Effector CD8-positive, alpha-beta T cell (primary cell): ENCODE measurements at places on chromosomes 5 and 9.

DNA sequence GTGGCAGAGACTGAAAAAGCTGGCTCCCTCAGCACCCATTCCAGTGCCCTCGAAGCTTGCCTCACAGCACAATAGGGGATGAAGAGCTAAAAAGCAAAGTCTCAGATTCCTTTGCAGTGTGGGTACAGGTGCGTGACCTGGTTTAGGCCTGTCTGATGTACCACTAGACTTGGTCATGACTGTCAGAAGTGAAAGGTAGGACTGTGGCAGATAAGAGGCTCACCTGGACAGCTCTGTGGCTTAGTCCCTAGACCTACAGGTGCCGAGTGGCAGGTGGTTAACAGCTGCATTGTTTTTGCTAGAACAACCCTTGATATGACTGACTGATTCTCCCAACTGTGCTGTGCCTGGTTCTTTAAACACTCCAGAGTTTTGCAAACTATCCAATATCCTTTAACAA, 14.7 kb upstream of the SFXN1 start:
- no peak for DNase-seq

DNA sequence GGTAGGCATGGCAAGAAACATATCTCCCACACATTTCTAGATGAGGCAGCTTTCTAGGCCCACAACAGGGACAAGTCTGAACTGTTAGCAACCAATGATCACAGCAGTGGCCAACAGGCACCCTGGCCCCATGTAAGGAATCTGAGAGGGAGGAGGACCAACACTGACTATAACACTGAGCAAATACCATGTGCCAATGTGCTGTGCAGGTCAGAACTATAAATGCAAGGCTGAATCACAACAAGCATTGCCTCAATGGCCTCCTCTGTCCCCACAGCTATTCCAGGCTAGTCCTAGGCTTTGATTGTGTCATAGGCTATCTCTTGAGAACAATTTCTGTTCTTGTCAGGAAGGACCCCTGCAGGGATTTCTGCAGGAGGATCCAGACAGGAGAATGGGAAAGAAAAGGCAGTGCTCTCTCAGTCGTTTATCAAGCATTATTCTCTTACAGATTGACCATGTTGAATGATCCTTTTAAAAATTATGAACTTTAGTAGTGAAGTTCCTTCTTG, 221.2 kb downstream of the TLE1 start:
- no peak for DNase-seq

- no peak for DNase-seq
Observed at GRCh38 chr5:15798006-15798405, 298.0 kb downstream of the FBXL7 start.

DNA sequence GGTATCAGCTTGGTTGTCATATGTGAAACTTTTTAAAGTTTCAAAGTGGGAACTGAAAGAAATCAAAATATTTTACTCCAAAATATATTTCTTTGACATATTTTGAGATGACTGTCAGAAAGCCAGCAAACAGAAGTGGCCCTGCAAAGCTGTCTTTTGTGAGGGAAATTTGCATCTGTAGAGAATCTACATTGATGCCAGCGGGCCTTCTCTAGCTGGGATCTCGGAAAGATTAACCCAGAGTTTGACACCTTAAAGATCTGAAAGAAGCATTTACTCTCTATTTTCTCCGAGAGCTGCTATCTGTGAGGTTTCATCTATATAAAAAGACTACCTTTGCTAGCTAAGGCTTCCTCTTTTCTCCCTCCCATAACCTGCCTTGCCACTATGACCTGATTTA, 303.6 kb downstream of the FBXL17 start:
- DNase-seq: no peak

DNA sequence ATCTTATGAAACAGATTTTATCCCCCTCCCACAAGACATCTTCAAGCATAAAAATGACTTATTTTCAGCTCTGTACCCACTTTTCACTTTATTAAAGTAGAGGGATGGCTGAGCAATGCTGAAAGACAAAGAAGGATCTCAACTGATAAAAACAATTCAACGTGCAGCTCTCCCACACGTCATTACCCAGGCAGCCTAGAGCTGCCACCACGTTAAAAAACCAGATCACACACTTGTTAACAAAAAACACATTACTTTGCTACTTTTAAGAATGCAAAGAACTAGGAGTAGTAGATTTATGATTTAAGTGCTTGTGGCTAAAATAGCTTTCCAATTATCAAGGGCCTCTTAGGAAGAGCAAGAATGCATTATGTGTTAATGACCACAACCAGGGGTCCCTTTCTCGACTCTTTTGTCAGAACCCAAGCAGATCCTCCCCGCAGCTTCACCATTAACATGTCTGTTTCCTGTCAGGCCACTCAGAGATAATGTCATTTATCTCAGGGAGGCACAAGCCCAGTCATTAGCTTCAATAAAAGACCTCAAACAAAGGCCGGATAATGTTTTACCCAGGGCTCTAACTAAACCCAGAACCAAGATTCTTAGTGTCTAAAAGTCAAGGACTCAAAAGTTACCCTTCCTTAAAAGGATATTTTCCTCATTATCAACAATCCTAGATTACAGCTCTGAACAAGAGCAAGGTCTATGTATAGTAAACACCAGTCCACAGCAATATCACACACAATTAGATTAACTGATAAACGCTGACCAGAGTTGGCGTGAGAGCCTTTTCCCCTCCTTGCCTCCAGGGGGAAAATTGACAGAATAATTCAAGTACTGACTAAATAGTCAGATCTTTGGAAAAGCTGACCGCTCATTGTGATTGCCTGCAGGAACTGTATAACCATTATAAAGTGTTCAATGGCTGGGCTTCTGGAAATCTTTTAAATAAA, 7.5 kb downstream of the ZNF608 start:
- no peak for DNase-seq

- DNase-seq: no peak
Observed at GRCh38 chr5:90289837-90290236, 119.7 kb downstream of the CETN3 start.

GRCh38 chr5:4027088-4027734, 431.6 kb downstream of the IRX1 start:
- no peak for DNase-seq

DNA sequence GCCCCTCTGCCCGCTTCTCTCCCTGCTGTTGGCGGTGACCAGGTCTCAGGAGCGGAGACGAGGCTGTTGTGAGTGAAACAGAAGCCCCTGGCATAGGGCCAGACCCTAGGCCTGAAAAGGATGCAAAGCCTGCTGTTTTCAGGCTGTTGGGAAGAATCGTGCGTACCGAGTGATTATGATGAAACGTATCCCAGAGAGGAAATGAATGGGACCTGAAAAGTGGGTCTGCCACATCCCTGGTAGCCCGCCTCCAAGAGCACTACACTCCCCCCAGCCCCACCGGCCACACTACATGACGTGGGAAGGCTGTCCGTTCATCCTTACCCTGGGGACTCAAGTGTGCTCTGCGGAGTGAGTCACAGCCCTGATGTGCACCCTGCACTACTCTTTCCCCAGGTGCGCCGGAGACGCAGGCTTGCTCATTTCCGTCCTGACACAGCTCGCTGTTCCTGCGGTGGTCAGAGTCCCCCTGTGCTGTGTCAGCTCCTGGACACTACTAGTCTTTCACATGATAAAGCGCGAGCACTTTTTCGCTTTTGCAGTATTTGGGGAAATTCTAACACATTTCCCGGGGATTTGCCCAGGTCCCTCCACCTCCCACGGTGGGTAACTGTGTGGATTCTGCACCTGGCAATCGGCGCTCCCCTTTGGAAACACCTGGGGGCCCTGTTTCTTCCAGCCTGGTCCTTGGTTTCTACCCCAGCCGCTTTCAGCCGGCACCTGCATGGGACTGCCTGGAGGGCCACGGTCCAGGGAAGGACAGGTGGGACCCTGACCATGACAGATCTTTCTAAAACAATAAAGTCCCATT, 91.5 kb downstream of the ANKRD33B start:
- DNase-seq: no peak

DNA sequence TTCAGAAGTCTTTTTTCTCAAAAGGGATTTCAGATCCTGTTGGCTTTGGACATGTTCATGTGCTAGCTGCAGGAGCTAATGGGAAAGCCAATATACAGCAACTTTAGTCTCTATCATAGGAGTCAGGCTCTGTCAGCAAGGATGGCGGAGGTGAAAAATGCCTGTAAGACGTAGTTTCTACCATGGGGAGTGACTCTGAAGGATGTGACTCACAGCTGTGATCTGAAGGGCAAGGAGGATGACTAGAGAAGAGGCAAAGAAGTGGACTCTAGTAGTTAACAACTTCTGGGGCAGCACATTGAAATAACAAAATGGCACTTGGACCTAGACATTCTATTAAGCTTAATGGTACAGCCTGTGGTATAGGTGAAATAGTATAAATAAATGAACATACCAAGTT, 3.1 kb upstream of the NDUFS4 start:
- DNase-seq: no peak

DNA sequence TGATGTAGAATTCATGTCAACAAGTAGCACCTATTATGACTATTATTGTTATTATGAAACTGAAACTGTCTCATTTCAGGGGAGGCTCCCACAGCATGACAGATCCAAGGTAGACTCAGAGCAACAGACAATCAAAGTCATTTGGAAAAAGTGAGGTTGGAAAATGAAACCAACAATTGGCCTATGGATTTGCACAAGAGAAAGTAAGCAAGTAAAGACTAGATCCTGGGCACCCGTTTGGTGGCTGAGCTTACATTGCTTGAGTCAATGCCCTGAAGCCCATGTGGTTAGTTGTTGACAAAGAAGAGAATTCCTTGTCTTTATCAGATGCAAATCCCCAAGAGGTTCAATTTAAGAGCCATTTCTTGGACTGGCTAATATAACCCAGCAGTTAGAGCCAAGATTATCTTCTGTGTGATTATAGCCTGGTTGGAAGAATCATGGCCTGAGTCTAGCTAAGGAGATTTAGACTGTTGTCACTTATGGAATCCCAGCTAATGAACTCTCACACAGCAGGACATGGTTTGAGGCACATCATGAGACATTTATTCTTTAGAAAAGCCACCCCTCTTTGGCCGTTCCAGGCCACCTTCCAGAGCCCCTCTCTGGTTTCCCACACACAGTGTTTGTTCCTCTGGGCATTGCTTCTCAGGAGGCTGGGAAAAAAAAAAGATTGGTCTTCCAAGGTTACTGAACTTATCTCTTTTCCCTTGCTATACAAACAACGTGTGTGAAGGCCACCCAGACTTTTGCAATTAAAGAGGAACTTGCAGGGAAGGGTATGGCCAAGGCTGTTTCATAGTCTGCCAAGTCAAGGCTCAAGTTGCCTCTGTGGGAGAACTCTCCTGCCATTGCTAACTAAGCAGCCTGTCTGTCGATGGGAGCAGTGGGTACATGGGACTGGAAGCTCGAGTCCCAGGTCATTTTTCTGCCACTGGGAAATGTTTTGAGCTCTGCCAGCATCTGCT, 399.5 kb downstream of the ENC1 start:
- DNase-seq: no peak

DNA sequence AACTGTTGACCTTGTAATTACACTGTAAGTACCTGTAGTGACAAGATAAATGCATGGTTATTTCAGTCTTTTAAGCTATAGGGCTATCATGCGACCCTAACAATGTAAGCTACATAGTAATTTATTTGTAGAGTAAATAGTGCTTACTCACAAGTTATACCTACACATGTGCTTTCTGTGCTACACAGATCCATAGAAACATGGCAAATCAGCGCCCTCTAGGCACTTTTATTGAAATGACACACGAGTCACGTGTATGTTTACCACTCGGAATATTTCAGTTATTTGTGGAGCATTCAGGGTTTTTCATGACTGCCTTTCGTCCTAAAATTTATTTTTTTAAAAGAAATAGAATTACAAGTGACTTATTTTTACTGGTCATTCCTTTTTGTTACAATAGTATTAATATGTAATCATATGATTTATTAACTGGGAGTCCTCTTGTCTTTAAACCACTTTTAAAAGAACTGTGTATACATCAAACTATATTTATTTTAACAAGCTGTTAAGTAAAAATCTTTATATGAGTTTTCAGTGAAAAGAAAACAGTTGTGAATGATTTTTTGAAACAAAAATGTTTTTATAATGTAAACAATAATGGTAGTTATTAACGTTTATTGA, 1242.3 kb upstream of the WWC1 start:
- DNase-seq: no peak

DNA sequence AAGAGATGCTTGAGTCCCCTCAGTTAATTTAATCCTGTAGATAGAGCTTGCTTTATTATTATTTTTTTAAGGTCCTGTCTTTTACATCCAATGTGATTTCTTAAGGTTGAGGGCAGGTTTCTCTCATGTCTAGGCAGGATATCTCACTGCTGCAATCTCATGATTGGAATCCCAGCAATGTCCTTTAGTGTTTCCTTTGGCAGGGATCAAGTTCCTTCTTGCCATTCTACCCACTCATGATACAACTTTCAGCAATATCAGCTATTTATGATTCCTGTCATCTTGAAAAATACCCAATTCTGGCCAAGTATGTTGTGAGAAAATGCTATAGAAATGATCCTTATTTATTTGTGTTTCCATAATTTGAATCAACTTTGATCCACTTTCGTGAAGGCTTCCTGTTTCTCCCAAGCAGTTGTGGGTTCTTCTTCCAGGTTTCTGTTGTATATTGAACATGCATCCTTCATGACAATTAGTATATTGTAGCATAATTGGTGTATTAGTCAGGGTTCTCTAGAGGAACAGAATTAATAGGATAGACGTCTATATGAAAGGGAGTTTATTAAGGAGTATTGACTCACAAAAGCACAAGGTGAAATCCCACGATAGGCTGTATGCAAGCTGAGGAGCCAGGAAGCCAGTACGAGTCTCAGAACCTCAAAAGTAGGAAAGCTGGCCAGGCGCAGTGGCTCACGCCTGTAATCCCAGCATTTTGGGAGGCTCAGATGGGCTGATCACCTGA, 18.4 kb upstream of the VPS13A start:
- DNase-seq: no peak

DNA sequence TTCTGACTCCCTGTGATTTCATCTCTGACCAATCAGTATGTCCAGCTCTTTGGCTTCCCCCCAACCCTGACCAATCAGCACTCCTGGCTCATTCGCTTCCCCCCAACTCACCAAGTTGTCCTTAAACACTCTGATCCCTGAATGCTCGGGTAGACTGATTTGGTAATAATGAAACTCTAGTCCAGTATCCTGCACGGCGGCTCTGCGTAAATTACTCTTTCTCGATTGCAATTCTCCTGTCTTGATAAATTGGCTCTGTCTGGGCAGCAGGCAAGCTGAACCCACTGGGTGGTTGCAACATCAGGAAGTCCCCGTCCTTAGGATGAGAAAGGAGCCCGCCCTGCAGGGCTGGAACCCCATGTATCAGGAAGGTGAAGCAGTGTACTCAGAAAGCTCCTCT, 10.4 kb downstream of the FCN2 start:
- DNase-seq: no peak

GRCh38 chr5:10396552-10396951, 43.1 kb downstream of the MARCHF6 start:
- no peak for DNase-seq
